Calu3 (cell line): ENCODE measurements at places on chromosomes 5 and 9.

DNA sequence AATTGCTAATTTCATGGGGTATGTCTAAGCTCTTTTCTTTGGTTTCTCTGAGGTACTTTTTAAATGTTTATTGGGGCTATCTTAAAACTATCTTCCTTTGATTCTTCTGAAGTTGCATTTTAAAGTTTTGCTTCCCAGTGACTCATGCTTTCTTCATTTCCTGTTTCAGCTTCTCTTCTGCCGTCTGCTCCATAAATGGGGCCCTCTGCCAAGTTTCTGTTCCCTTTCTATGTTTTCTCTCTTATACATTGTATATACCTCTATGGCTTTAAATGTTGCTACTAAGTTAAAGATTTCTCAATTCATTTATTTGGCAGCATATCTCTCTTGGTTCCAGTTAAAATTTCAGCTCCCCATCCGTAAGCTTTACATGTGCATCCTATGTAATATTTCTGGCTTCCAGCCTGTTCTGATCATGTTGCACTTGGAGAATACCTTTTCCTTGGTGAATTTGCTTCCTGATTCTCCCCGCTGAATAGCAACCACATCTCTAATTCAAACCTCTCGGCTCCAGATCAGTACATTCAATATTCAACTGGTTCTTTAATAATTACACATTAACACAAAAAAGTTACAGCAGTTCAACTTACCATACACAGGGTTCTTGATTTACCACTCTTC is 125.3 kb downstream of the ST8SIA4 start:
- DNase-seq = peak; percentile 47

- DNase-seq = no peak
Measured at GRCh38 chr9:86818636-86819035, 128.7 kb downstream of the GAS1 start.

GRCh38 chr5:95903838-95904237 is 57.8 kb downstream of the ELL2 start:
- DNase-seq = no peak

DNA sequence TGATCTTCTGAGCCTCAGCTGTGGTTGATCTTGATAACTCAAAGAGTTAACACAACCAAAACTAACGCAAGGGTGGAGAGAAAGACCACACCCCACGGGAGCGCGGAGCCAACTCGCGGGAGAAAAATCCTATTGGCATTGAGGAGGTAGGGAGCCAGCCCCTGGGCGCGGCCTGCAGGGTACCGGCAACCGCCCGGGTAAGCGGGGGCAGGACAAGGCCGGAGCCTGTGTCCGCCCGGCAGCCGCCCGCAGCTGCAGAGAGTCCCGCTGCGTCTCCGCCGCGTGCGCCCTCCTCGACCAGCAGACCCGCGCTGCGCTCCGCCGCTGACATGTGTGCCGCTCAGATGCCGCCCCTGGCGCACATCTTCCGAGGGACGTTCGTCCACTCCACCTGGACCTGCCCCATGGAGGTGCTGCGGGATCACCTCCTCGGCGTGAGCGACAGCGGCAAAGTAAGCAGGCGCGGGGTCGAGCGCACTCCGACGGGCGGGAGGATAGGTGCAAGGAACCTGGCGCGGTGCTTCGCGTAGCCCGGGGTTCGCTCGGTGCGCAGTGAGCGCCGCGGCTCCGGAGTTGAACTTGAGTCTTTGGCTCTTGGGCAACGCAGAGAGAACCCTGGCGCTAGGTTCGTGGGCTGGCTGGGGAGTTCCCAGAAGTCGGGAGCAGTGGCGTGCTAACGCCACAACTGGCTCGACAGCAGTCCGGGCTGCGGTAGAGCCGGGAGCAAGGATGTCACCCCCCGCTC is at the start of gene GDA:
GDA (plus strand) TSS at position 210 of the 745 bp plus-strand sequence; CDS start at position 330, 120 bp downstream.
- DNase-seq = peak; percentile 66

- no peak for DNase-seq
Measured at GRCh38 chr5:135995976-135996375, 32.8 kb upstream of the TGFBI start.

DNA sequence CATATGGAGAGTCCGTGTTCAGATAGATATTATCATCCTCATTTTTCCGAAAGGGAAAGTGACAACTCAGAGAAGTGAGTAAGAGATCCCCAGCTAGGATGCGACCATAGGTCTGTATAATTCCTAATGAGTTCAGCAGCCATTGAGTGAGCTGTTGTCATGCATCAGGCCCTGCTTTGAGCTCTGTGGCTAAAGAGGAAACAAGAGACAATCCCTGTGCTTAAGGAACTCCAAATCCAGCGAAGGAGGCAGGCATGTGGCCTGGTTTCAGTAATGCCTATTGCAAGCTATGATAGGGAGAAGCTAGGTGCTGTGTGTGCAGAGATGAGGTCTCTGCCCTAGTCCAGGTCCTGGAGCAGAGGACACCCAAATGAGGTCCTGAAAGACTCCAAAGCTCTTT is 192.8 kb downstream of the ACTL7B start:
- no peak for DNase-seq

- DNase-seq = no peak
Measured at GRCh38 chr5:54696931-54697330, 179.4 kb downstream of the SNX18 start.

DNA sequence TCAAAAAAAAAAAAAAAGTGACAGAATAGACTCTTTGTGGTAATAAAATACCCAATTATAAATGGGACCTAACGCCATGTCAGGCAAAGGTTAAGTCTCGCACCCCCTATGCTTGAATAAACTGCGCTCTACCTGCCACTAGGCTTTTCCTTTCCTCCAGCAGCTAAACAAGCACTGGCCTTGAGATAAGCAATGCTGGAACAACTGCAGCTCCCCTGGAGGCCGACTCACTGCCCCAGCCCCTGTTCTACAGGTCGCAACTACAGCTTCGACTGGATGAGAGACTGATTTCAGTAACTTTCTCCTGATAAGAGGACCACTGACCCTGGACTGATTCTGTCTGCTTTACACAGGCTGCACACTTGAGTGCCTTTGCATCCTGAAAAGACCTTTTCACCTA is 210.2 kb downstream of the HSPA4 start:
- DNase-seq = no peak

- no peak for DNase-seq
Measured at GRCh38 chr9:99516657-99517049, 294.6 kb downstream of the SEC61B start.

GRCh38 chr9:76789840-76790239 is 25.6 kb downstream of the PCA3 start:
- DNase-seq = no peak

- DNase-seq = no peak
Measured at GRCh38 chr9:125479846-125480615, 218.4 kb downstream of the GAPVD1 start.

DNA sequence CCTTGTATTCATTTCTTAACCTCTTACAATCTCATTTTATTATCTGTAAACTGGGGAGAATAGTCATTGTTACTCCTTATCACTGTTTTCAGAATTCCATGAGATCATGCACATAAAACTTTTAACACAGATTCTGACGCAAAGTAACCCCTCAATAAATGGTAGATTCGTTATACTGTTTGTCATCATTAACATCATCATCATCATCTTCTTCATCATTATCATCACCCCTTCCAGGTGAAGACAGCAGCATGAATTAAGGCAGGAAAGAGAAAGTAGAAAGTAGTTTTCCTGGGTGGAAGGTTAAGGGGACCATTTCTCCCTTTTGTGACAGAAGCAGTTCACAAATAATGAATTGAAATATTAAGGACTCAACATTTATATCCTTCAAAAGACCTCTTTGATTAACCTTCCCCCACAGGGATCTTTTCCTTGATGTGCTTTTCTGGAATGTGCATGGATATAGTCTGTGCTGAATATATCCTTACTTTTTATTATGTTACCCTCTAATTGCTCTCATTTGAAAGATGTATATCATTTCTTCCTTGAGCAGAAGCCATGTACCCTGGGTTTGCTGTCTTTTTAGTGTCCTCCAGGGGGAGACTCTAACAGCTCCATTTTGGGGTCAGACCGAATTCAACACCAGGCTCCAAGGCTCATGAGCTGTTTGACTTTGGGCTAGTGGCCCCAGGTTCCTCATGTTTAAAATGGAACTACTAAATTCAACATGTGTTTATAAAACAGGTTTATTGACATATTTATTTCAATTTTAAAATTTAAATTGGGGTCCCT is 1029.9 kb upstream of the WWC1 start:
- no peak for DNase-seq

DNA sequence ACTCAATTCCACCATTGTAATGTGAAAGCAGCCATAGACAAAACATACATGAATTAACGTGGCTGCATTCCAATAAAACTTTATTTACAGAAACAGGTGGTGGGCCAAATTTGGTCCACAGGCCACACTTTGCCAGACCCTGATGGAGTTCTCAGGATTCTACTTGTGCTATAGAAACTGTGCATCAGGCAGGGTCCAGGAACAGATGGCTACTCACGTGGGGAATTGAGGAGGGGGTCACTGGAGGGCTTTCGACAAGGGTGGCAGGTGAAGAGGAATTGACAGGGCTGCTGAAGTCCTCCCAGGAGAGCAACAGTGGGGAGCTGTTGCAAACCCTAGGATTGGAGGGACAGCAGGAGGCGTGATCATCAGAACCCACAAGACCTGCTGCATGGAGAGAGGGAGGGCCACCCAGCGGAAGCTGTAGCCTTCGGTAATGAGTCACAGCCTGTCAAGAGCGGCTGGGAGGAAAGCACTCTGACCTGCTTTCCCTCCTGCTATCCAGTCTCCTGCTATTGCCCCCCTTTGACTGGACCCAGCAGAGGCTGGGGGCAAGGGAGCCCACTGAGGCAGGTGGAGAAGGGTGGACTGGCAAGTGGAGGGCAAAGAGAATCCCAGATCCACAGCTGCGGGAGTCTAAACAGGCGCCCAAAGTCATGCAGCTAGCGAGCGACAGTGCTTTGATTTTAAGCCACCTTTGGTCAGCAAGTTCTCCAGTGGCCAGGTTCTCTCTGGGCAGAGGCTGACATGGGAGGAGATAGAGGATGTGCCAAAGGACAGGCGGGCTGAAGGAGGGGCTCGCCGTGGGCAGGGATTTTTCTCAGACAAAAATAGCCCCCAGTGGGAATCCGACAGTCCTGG is 138.3 kb upstream of the SMIM23 start:
- DNase-seq = peak; percentile 71

- DNase-seq = no peak
Measured at GRCh38 chr9:70677055-70677735, 262.7 kb upstream of the KLF9 start.

- DNase-seq = no peak
Measured at GRCh38 chr5:78562001-78562400, 86.6 kb downstream of the LHFPL2 start.

DNA sequence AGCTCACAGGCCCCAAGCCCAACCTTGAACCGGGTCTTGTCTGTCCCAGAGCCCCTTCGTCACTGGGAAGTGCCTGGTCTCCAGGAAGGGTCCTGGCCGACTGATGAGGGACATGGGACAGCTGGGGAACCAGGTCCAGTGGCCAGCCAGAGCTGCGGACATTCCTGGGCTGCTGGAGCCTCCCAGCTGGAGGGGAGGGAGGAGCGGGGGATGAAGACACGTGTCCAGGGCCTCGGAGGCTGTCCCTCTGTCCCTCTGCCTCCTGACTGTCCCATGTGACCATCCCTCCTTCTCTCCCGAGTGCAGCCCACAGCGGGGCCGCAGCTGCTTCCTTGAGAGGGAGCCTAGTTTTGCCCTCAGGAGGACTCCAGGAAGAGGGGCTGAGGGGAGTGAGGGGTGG is 41.7 kb upstream of the UBAC1 start:
- DNase-seq = no peak
